Glomerular endothelial cell (primary cell): ENCODE measurements at places on chromosomes 2 and 18.

- no peak for DNase-seq
Observed at GRCh38 chr2:165443511-165443910, 26.0 kb upstream of the CSRNP3 start.

DNA sequence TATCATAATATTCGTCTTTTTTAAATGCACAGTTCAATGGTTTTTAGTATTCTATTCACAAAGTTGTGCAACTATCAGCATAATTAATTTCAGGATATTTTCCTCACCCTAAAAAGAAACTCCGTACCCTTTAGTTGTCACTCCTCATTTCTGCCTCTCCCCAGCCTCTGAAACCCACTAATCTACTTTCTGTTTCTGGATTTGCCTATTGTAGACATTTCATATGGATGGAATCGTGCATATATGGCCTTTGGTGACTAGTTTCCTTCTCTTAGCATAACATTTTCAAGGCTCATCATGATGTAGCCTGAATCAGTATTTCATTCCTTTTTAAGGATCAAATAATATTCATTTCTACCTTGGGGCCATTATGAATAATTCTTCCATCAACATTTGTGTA, 18.5 kb downstream of the NEURL3 start:
- DNase-seq: no peak

DNA sequence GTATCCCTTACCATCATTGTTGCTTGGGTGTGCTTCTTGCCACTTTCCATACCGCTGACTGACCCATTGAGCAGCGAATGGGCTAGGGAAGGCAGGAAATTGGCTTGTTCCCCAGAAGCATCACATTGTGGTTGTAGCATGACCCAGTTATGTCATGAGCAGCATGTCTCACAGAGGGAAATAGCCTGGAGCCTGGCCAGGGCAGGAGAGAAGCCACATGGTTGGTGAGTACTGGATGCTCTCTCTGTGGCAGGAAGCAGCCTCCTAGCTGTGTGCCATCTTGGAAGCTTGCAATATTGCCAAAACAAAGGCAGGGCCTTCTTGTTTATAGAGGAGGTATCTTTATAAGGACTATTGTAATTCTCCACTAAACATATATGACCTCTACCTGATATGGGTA, 482.6 kb downstream of the PIK3C3 start:
- DNase-seq: no peak

- no peak for DNase-seq
Observed at GRCh38 chr2:44187251-44187650, 18.6 kb downstream of the PPM1B start.

GRCh38 chr2:46101557-46102220, 195.5 kb upstream of the EPAS1 start:
- DNase-seq: no peak

GRCh38 chr2:108607706-108608301, 73.5 kb downstream of the LIMS1 start:
- DNase-seq: no peak

DNA sequence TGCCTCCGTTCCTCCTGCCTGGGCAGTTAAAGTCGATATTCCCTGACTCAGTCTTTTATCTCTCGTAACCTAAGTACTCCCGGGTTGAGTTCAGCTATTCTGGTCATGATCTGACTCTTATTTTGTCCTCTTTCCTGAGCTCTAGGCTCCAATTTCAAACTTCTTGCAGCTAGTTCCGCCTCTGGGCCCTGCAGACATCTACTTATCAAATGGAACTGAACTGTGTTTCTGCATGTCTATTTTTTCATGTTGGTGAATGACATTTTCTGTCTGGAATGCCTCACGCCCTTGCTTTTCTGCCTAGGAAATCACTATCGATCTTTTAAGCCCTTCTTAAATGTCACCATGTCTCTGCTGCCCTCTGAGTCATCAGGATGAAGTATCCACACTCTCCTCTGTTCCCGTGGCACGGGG, 101.5 kb downstream of the VAPA start:
- DNase-seq: no peak

- no peak for DNase-seq
Observed at GRCh38 chr2:216536734-216537210, 38.1 kb downstream of the RPL37A start.

- no peak for DNase-seq
Observed at GRCh38 chr2:238295144-238296112, 7.0 kb upstream of the PER2 start.

DNA sequence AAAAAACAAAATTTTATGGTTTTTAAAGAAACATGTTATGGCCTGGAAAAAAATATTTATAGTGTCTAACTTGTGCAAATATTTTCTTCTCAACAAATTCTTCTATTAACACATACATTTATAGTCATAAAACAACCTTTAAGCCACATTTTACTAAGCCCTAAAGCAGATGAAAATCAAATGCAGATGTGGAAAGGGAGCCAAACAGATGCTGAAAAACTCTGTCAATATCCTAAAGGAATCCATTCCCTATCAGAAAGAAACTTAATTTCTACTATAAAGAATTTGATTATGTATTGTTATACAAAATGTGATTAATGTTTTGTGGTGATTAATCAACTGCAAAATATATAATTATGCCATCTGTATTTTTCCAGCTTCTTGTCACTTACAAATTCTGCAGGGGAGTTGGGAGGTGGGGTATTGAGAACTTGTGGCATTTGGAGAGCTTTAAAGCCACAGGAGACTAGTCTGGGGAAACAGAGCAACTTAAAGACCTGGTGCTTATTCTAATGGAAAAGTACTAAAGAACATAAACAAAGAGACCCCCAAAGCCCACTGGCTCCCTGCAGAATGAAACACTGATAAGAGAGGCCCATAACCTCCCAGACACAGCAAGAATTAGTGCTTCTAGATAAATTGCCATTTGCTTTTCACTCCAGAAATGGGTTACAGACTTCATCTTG, 1721.0 kb upstream of the PIK3C3 start:
- no peak for DNase-seq

- no peak for DNase-seq
Observed at GRCh38 chr2:105959357-105959756, 214.6 kb downstream of the NCK2 start.

GRCh38 chr2:69145204-69145603, 132.2 kb downstream of the ANTXR1 start:
- no peak for DNase-seq

DNA sequence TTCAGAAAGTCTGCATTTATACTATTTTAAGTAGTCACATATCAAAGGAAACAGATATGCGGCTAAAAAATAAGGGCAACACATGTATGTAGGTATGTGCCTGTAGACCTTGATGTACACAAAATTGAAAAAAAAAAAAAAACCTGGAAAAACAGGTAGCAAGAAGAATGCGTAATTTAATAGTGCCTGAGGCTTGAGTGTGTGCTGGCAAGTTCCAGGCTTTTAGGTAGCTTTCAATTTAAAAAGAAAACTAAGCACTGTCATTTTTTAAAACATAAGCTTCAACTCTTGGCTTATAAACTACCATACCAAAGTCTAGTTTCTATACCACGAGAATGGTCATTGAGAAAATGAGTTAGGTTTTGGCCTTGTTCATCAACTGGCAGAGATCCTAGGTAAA, 72.3 kb downstream of the OTX1 start:
- DNase-seq: no peak

GRCh38 chr2:239700686-239701345, 300.0 kb upstream of the HDAC4 start:
- DNase-seq: no peak

GRCh38 chr2:109312902-109313301, 183.9 kb downstream of the SH3RF3 start:
- DNase-seq: no peak

- no peak for DNase-seq
Observed at GRCh38 chr18:41751161-41751560, 203.9 kb upstream of the PIK3C3 start.

GRCh38 chr18:63106727-63107126, 212.8 kb downstream of the BCL2 start:
- DNase-seq: no peak
